Dorsolateral prefrontal cortex (tissue), 122 donors: ENCODE measurements at places on chromosomes 12 and 14. TPM values are rescaled to one million over a fixed set of nuclear protein-coding genes. Genes with fewer than 3 reads are reported as not detected.

ARMH4 gene
- total RNA-seq: 37.1 TPM

TMPRSS12 gene
- not detected for total RNA-seq

SLC6A12 gene
- 26.8 TPM for total RNA-seq

B4GALNT1 gene
- total RNA-seq: 91.8 TPM

PLBD1 gene
- total RNA-seq: 2.0 TPM

RNASE3 gene
- not detected for total RNA-seq

RPL10L gene
- not detected for total RNA-seq

TCL1A gene
- not detected for total RNA-seq

TRPV4 gene
- total RNA-seq: 0.29 TPM

ASCL1 gene
- 15.0 TPM for total RNA-seq

SMCO2 gene
- 2.2 TPM for total RNA-seq

INSM2 gene
- total RNA-seq: 3.1 TPM

CLEC1A gene
- 3.8 TPM for total RNA-seq

REC8 gene
- total RNA-seq: 39.3 TPM

C1S gene
- 32.0 TPM for total RNA-seq

DTX3 gene
- 147 TPM for total RNA-seq

AMN gene
- total RNA-seq: 0.59 TPM

POTEM gene
- total RNA-seq: not detected

KCNA5 gene
- total RNA-seq: 4.2 TPM

RNASE7 gene
- total RNA-seq: not detected

OR2AP1 gene
- total RNA-seq: not detected

TPCN1 gene
- 76.1 TPM for total RNA-seq

RAB2B gene
- total RNA-seq: 31.8 TPM

NUDT14 gene
- total RNA-seq: 38.2 TPM

JPH4 gene
- total RNA-seq: 173 TPM

PRICKLE1 gene
- 38.6 TPM for total RNA-seq

ACSM4 gene
- total RNA-seq: not detected

TSHR gene
- 0.35 TPM for total RNA-seq

PROX2 gene
- not detected for total RNA-seq

TMEM229B gene
- 24.7 TPM for total RNA-seq

OR4K15 gene
- not detected for total RNA-seq

RHOF gene
- total RNA-seq: 20.2 TPM

PPP1R3E gene
- total RNA-seq: 55.2 TPM

SLC25A47 gene
- not detected for total RNA-seq

HHIPL1 gene
- 15.1 TPM for total RNA-seq

TSPAN8 gene
- 3.4 TPM for total RNA-seq

ZBTB25 gene
- 21.0 TPM for total RNA-seq

RFX4 gene
- total RNA-seq: 45.0 TPM

SELPLG gene
- 9.0 TPM for total RNA-seq

CLEC4C gene
- not detected for total RNA-seq

HOXC12 gene
- not detected for total RNA-seq

GLIPR1 gene
- 29.2 TPM for total RNA-seq

DHRS2 gene
- 1.4 TPM for total RNA-seq

TAS2R10 gene
- total RNA-seq: 4.9 TPM

KRT71 gene
- total RNA-seq: not detected
